ENCODE measurements at places on chromosomes 7 and 10. TPM values are rescaled to one million over a fixed set of nuclear protein-coding genes. Genes with fewer than 3 reads are reported as not detected.
A peak's percentile ranks its signal among the peaks of the same experiment; 100 is the strongest.

DNA sequence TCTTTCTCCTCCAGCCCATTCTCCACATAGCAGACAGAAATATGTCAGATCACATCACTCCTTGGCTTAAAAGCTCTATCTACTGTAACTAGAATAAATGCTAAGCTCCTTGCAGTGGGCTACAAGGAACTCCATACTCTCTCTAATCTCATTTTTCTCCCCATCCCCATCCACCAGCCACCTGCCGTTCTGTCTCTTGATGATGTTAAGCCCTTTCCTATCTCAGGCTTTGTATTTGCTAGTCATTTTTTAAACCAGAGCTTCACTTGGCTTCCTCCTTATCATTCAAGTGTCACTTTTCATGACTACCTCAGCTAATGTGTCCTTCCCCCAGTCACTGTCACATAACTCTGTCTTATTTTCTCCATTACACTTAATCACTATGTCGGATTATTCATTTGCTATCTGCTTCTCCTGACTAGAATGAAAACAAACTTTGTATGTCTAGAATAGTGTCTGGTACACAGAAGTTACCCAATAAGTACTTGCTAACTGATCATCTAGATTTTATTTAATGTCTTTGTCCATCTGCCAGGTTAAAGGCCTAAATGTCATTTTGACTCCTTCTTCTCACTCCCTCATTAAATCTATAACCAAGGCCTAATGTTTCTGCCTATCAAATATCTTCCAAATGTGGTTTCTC, 87.2 kb upstream of the RPA3 start:
- DNase-seq = no peak

DNA sequence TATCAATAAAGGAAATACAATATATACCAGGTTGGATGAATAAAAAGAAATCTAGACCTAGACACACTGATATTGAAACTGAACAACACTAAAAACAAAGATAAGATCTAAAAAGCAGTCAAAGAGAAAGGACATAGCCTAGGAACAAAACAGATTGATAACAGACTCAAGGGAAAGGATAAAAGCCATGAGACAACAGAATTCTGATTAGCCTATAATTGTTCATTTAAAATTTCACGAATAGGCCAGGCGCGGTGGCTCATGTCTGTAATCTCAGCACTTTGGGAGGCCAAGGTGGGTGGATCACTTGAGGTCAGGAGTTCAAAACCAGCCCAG, 48.4 kb upstream of the FHIP2A start:
- DNase-seq = no peak

GRCh38 chr7:118111347-118111746, 72.6 kb upstream of the LSM8 start:
- no peak for DNase-seq

Gene FOXK1
- 24.3 TPM for total RNA-seq

- DNase-seq = no peak
These were observed 17.3 kb downstream of the PRSS58 start for GRCh38 chr7:142240546-142240945.

- no peak for DNase-seq
These were observed 81.6 kb downstream of the MKLN1 start for GRCh38 chr7:131409129-131409766.

GRCh38 chr7:146876411-146876810, 759.8 kb downstream of the CNTNAP2 start:
- no peak for DNase-seq

- DNase-seq = peak; percentile 98
These were observed 22.3 kb downstream of the BZW2 start for GRCh38 chr7:16668049-16668858.

DNA sequence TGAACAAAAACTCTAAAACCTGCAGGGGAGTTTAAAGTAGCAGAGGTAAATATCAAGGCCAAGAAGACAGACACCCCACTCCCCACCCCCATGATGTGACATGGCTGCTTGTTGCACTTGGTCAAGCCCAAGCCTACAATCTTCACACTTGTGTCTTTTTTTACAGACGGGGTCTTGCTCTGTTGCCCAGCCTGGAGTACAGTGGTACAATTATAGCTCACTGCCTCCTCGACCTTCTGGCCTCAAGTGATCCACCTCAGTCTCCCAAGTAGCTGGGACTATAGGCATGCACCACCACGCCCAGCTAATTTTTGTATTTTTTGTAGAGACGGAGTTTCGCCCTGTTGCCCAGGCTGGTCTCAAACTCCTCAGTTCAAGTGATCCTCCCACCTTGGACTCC, 71.9 kb upstream of the CYTH3 start:
- no peak for DNase-seq

- no peak for DNase-seq
These were observed 111.6 kb upstream of the MEOX2 start for GRCh38 chr7:15798081-15798480.

Gene LLCFC1
- total RNA-seq = not detected

DNA sequence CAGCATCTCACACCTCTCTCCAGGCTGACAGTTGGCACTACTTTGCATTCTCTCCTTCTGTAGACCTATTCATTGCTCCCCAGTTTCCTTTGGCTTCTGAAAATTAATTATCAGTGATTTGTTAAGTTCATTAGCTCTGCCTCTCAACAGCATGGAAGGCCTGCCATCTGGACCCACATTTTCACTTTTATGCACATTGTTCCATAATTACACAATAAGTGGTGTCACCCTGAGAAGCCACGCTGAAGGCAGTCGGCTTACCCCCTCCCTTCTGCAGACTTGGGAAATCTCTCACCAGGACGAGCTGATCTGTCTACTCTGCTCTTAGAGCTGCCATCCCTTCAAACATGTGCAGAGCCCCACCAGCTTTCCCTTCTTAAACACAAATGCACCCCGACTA, 64.7 kb downstream of the SLIT1 start:
- no peak for DNase-seq

Gene DNAJC1
- total RNA-seq = 61.6 TPM

- DNase-seq = peak; percentile 60
These were observed 370 bp upstream of the EZH2 start for GRCh38 chr7:148884299-148885022.

Gene SLC16A12
- 110 TPM for total RNA-seq

GRCh38 chr10:129171812-129172211, 295.2 kb upstream of the MGMT start:
- DNase-seq = no peak

- peak; percentile 47 for DNase-seq
These were observed 60.7 kb upstream of the SLC13A1 start for GRCh38 chr7:123260428-123260960.

- DNase-seq = no peak
These were observed 99.5 kb downstream of the VTI1A start for GRCh38 chr10:112546474-112546873.

Gene HECW1
- total RNA-seq = 3.1 TPM

Gene TRIM50
- 0.05 TPM for total RNA-seq

Gene GSTO2
- total RNA-seq = 8.9 TPM

- DNase-seq = no peak
These were observed 155.4 kb downstream of the TWIST1 start for GRCh38 chr7:18962031-18962430.

Measured in renal cortical epithelial cell (primary cell).